NCI-H510A (cell line): ENCODE measurements at places on chromosomes 6 and 20.
A peak's percentile ranks its signal among the peaks of the same experiment; 100 is the strongest.

DNA sequence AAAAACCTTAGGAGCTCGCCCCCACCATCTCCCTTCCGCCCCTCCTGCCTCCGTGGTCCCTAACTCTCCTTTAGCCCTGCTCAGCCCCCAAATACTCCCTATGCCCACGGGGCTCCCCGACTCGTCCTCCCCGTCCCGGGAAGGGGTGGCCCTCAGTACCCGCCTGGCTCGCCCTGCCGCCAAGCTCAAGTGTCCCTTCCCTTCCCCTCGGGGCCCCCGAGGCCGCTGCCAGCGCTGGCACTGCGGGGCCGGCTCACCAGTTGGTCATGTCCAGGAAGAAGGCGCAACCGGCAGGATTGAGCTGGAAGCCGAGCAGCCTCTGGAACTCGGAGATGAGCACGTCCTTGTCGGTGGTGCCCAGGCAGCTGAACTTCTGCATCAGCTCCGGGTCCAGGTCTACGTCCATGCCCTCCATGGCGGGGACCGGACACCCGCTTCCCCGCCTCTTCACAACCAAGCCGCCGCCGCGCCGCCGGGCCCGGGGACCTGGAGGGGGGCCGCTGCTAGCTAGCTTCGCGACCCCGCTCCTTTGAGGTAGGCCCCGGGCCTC lies 303 bp downstream of the ILRUN start:
- peak; percentile 78 for DNase-seq

GRCh38 chr6:29964518-29964886 lies 22.2 kb downstream of the HLA-A start:
- DNase-seq, result no peak

DNA sequence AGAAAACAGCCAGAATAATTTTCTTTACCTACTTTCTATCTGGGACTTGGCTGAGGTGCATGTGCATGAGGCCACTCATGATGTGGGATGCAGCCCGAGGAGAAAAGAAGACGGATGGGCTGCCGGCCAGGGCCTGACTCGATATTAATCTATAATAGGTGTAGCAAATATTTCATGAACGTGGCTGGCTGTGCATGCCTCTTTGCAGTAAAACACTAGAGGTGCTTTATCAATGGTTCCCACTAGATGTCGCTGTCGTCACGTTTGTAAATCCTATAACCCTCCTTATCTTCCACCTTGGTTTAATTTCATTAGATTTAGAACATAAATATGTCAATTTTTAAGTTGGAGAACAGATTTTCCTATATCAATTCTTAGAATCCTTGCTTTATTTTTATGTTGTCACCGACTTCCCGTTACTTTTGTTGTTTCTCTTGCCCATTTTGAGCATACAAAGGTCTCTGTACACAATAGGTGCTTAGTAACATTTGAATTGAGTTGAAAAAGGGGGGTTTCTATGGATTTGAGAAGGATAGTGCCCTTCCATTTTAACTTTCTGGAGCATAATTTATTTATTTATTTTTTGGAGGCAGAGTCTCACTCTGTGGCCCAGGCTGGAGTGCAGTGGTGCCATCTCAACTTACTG lies 19.6 kb upstream of the FERMT1 start:
- DNase-seq, result peak; percentile 36

- DNase-seq, result no peak
These were observed 111.9 kb downstream of the TRIM27 start for GRCh38 chr6:28811873-28812272.

GRCh38 chr20:46362921-46363867 lies 43.2 kb downstream of the ELMO2 start:
- no peak for DNase-seq

DNA sequence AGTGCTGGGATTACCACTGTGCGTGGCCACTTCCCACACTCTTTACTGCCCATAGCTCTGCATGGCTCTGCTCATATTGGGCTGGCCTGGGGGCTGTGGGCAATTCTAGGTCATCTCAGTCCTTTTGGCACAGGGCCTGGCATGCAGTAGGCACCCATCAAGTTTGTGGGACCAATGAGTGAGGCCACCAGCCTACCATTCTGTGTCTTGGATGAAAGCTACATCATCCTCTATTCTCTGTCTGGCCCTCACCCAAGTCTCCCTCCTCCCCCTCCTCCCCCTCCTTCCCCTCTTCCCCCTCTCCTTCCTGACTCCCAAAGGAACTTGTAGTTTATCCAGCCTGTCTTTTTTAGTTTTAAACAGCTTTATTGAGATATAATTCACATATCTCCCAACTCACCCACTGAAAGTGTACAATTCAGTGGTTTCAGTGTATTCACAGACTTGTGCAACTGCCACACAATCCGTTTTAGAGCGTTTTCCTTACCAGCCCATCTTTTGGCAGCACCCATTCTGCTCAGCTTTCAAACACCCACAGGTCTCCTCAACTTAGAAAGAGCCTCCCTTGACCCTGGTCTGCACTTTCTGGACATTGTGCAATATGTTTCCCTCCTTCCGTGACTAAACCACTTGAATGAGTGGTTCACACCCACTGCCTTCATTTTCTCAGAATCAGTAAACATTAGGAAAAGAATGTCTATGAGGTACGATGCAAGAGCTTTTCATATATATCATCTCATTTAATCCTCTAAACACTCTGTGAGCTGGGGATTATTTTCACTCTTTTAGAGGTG lies 21.5 kb upstream of the MRPS18A start:
- DNase-seq, result no peak

GRCh38 chr6:87897663-87898062 lies 150.0 kb upstream of the SPACA1 start:
- no peak for DNase-seq

- DNase-seq, result no peak
These were observed 23.6 kb upstream of the NKAIN2 start for GRCh38 chr6:123780021-123780420.

DNA sequence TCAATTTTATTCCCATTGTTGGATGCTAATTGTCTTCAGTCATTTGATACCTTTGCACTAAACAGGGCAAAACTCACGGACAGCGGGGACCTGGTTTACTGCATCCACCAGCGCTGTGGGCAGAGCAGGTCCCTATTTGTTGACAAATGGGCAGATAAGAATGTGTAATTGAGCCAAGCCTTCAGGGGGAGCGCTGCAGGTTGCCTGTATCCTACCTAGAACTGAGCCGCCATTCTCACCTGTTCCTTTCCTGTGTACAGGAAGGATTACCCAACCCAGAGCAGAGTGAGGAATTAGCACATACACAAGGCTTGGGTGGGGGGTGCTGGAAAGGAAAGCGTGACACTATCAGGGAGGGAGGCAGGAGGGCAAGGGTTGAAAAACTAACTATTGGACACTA lies 89.1 kb upstream of the FOXA2 start:
- no peak for DNase-seq

DNA sequence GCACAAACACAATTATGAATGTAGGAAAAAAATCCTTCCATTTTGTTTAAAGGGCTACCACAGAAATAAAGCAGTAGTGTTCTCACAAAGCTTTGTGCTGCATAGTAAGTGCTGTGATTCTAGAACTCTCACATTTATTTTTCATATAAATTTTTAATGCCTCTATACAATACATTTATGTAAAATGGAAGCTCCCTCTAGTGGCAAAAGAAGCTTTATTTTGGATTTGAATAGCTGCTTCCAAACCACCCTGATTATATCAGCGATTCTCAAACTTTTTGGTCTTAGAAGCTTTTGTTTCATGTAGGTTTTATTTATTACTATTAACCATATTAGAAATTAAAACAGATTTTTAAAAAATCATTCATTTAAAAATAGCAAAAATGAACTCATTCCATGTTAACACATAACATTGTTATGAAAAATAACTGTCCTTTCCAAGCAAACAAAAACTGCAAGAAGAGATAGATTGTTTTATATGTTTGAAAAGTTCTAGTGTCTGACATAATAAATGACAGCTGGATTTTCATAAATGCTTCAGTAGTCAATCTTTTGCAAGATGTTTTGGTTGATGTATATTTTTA lies 38.4 kb downstream of the HS3ST5 start:
- DNase-seq, result no peak

DNA sequence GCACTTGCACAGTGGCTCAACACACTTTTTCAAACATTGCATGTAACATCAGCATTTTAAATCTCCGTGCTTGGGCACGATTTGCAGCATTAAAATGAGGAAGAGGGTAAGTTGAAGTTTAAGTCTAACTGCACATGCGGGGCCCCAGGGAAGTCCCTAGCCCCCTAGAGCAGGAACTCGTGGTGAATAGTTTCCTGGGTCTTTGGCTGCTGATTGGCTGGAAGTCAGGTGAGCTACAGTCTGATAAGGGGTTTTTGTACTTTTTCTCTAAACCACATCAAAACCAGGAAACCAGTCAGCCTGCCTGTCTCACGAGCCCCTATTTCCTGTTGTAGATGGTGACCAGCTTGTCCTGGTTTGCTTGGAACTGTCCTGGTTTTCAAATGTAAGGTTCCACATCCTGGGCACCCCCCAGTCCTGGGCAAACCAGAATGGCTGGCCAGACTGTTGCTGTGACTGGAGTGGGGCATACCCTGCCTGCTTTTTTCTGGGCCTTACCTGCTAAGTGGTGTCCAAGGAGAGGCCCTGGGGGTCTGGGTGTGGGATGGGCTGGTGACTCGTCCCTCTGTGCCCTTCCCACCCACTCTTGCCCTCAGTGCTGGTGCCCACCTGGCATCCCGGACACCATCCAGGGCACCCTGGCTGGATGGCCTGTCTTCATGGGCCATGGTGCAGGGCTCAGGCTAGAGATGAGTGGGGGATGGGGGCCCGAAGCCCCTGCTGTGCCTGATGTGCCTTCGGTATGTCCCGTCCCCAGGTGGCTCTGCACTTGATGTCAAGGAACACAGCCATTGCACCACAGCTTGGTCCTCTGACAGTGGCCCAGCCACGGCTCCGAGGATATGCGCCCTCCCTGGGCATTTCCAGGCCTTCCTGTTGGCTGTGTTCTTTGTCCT lies 31.8 kb downstream of the SUN5 start:
- DNase-seq, result no peak

GRCh38 chr6:104575536-104575935 lies 284.2 kb downstream of the HACE1 start:
- no peak for DNase-seq

GRCh38 chr20:10696650-10697049 lies 22.9 kb upstream of the JAG1 start:
- no peak for DNase-seq

- no peak for DNase-seq
These were observed 38.7 kb downstream of the UQCC2 start for GRCh38 chr6:33672808-33673207.

- no peak for DNase-seq
These were observed 9.0 kb upstream of the MRGBP start for GRCh38 chr20:62787321-62787720.
